AG04449 (cell line): ENCODE measurements at places on chromosomes 6 and 20.
A peak's percentile ranks its signal among the peaks of the same experiment; 100 is the strongest.

- DNase-seq: no peak
Measured at GRCh38 chr20:22584522-22584921, at the start of gene FOXA2. Gene FOXA2 (minus strand): TSS chr20:22584572. CDS start chr20:22584278, 294 bp downstream.

- DNase-seq: no peak
Measured at GRCh38 chr6:56550301-56550700, 92.4 kb downstream of the DST start.

DNA sequence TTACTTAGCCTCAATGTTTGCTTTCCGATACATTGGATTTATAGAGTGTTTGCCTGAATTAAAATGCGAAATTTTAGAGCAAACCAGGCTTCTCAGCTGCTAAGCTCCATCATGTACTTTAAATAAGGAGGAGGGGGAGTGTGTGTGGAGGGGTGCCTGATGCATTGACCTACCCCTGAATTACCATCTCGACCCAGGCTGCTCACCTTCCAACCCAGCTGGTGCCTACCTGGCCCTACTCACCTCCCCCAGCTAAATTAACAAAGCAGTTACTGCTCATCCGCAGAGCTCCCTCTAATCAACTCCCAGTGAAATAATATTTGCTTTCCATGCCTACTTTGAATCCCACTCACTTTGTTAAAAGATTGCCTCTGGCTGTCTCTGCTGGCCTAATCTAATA is 544.5 kb downstream of the MAFB start:
- no peak for DNase-seq

- no peak for DNase-seq
Measured at GRCh38 chr6:92864966-92865555, 554.3 kb downstream of the EPHA7 start.

- no peak for DNase-seq
Measured at GRCh38 chr20:50353289-50353961, 156.8 kb upstream of the PTPN1 start.

- DNase-seq: no peak
Measured at GRCh38 chr20:38055294-38055693, 21.7 kb downstream of the RPRD1B start.

DNA sequence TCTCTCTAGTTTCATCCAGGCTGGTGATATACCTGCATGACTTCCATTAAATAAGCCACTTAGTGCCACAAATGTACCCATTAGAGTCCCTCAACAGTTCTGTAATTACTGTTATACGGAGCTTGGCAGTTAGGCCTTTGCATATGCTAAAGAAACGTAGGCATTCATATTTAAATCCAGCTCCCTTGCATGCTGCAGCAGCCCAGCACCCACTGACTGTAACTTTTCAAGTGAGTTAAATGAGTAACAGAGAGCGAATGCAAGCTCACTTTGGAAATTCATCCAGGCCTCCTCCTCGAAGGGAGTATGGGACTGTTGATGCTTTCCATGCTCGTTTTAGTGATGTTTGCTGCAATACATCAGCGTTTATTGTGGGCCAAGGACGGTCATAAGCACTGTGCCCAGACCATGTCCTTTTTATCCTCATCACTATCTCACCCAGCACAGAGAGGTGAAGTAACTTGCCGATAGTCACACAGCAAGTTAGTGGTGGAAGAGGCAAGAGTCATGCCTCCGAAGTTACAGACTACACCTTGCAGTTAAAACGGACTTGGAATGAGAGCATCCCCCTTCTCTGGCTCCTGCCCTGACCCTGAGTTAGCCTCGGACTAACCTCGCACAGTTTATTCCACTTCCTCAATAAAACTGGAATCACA is 179.4 kb upstream of the PDE10A start:
- no peak for DNase-seq

DNA sequence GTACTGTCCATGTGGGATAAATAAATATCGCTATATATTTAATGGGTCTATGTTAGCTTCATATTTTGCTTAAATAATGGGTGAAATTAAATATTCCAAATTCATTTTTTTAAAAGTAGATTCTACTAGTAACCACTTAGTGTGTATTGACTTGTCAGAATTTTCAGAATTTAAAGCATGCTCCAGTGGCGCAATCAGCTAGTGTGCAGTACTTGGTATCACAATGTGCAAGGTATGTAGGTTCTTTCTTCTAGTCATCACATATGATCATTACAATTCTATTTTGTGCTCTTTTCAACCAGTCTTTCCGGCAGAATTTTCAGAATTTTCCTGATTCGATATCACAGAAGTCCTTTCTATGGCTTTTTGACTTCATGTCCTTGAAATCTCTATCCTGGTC is 32.6 kb downstream of the PDE7B start:
- DNase-seq: no peak

- no peak for DNase-seq
Measured at GRCh38 chr20:20465252-20465651, 97.3 kb downstream of the INSM1 start.

DNA sequence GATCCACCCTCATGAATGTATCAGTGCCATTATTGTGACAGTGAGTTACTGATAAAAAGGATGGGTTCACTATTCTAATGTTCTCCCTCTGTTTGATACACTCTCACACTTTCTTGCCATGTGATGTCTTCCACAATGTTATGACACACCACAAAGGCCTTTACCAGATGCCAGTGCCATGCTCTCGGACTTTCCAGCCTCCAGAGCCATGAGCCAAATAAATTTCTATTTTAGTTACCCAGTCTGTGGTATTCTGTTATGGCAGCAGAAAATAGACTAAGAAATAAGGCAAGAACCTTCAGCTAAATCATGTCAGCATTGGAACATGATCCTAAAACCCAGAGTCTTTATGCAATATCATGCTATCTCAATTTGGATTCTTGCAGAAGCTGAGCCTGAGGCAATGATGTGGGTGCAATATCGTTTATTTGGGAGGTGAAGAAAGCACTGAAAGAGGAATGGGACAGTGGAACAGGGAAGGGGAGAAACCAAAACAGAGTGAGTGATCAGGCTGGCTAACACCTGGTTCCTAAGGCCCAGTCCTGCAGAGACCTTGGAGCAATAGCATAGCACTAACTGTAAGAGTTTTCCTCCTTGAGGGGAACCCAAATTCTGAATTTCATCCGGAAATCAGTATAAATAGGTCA is 130.4 kb upstream of the LRFN2 start:
- no peak for DNase-seq

DNA sequence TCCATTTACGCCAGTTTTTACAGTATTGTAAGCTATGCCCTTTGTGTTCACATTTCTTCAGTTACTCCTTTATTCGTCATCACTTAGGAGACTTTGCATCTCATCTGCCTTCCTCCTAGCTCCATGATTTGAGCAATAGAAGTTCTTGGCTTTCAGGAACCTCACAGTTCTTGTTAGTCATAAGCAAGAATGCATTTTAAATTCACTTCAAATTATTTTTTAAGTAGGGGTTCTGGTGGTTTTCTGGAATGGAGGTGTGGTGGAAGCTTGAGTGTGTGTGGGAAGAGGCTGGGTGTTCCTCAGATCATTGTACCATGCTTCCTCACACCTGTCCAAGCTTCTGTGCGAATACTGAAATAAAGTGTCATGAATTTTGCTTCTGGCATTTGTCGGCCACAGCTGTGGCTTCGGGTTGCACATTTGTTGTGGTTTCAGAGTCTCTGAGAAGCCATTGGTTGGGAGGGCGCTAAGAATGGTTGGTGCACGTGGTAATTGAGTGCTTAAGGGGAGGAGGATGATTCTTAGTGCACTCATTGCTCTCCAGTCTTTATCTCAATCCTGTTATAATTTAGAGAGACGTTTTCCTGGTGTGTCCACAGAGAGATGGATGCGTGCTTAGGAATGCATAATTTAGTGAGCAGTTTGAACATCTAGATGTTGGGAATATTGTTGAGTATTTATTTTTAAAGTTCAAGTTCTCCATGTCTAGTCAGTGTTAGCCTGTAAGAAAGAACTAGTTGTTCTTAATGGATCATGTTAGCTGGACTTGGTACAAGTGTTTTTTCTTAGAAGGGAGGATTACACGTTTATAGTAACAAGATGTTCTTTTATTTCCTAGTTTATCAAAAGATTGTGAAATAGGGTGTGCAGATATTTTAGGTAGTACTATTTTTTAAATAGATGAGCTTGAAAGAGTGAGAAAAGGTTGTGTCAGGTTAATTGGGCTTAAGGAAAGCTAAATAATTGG is 31.9 kb downstream of the FOXO3 start:
- no peak for DNase-seq

- DNase-seq: no peak
Measured at GRCh38 chr6:22666021-22666420, 96.7 kb downstream of the HDGFL1 start.

GRCh38 chr20:48285656-48286055 is 500.4 kb upstream of the SULF2 start:
- DNase-seq: no peak

DNA sequence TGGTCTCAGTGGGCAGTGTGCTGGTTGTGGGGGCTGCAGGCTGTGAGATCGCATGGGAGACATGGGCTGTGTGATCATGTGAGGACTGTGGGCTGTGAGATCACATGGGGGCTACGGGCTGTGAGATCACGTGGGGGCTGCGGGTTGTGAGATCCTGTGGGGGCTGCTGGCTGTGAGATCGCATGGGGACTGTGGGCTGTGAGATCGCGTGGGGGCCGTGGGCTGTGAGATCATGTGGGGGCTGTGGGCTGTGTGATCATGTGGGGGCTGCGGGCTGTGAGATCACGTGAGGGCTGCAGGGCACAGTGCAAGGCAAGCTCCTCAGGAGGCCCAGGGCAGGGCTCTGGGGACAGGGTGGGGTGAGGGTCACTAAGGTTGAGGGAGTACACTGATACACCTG is 140.5 kb upstream of the CST7 start:
- DNase-seq: no peak

DNA sequence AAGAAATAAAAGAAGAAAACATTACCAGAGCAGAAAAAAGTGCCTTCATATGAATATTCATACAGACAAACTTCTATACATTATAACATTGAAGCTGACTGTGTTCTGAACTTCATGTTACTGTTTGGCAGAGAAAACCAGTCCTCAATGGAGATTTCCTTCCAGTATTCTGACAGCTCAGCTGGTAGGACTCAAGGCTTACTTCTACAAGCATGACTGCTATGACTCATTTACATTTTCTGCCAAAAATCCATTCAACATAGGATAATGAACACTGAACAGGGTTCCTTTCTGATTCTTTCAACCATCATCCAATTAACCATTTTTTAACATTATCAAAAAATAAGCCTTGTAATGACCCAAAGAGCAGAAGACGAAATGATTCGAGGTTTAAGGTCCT is 25.4 kb downstream of the COL9A1 start:
- no peak for DNase-seq

- DNase-seq: no peak
Measured at GRCh38 chr6:72464791-72465691, 156.8 kb upstream of the KCNQ5 start.

GRCh38 chr6:11931296-11932035 is 80.6 kb upstream of the HIVEP1 start:
- no peak for DNase-seq

- DNase-seq: no peak
Measured at GRCh38 chr20:5884465-5885335, 65.6 kb downstream of the TRMT6 start.

- peak; percentile 28 for DNase-seq
Measured at GRCh38 chr6:136446579-136447187, 103.5 kb downstream of the MAP7 start.

DNA sequence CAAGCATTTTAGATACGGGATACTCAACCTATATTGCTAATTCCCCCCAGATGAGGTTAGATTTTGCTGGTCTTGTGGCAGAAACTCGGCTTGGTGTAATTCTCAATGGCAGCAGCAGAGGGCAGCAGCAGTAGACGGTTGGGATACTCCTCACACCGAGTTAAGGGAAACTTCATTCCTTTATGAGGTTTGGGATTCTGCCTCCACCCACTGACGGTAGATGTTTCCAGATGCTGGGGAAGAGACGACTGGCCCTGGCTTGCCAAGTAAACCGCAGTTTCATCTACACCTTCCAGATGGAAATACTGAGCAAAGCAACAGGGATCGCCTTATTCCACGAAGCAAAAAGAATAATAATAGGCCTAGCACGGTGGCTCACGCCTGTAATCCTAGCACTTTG is 8.2 kb upstream of the TBC1D7 start:
- DNase-seq: peak; percentile 40

- DNase-seq: no peak
Measured at GRCh38 chr6:8683204-8683603, 247.9 kb upstream of the SLC35B3 start.

GRCh38 chr20:2253256-2253655 is 42.5 kb upstream of the TGM3 start:
- no peak for DNase-seq

GRCh38 chr6:2035046-2035445 is 210.4 kb downstream of the GMDS start:
- DNase-seq: no peak

DNA sequence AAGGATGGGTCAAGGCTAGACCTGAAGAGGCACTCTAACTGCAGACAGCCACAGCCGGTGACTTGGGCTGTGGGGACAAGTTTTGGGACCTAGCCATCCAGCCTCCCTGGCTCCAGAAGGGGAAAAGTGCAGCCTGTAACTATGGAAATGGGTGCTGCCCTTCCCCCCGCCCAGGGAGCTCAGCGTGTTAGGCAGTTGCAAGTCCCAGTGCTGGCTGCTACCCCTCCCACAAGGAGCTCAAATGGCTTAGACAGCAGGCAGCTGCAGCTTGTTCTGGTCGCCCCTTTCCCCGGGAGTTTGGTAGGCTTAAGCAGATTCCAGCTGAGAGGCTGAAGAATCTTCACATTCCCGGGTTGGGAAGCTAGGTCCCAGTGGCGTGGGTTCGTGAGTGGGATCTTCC is 162.6 kb downstream of the FAM83B start:
- no peak for DNase-seq

- peak; percentile 83 for DNase-seq
Measured at GRCh38 chr6:149941583-149942460, at the start of gene ULBP2. Gene ULBP2 (plus strand): TSS chr6:149942014. CDS start chr6:149942073, 59 bp downstream.

GRCh38 chr20:37431786-37432185 is 85.8 kb downstream of the SRC start:
- no peak for DNase-seq

DNA sequence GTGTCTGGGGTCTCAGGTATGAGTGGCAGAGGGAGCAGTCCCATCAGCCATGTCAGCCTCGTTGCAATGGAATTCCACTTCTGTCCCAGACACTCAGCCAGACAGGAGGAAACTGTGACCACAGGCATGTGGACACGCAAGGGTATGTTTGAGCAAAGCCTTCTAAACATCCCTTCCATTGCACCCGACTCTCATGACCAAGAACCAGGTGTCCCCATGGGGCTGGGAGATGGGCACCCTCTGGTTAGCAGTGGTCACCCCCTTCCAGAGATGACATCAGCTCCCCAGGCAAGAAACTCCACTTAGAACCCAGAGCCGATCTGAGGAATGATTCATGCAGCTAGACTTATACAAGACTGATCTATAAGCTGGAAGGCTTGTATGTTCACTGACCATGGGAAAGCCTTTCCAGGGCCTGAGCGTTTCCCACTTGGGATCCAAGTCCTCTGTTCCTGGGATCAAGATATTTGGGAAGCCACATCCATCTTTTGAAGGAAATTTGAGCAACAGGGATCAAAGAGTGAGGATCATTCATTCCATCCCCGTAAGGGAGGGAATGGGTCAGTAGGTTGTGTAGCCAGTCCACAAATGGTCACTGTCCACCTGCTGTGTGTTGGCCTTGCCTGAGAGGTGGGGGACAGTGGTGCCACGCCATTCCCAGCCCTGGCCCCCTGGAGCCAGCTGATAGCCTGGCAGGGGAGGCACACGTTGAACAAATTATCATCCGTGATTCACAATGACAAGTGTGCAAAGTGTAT is 3.9 kb upstream of the MRGBP start:
- DNase-seq: no peak

GRCh38 chr6:108598305-108598863 is 37.7 kb downstream of the FOXO3 start:
- DNase-seq: no peak

- DNase-seq: no peak
Measured at GRCh38 chr6:17663226-17663625, 43.5 kb downstream of the NUP153 start.
